ENCODE measurements at places on chromosomes 11 and 22.
A peak's percentile ranks its signal among the peaks of the same experiment; 100 is the strongest.

GRCh38 chr11:71114124-71114851 is 138.1 kb downstream of the SHANK2 start:
- DNase-seq = no peak

DNA sequence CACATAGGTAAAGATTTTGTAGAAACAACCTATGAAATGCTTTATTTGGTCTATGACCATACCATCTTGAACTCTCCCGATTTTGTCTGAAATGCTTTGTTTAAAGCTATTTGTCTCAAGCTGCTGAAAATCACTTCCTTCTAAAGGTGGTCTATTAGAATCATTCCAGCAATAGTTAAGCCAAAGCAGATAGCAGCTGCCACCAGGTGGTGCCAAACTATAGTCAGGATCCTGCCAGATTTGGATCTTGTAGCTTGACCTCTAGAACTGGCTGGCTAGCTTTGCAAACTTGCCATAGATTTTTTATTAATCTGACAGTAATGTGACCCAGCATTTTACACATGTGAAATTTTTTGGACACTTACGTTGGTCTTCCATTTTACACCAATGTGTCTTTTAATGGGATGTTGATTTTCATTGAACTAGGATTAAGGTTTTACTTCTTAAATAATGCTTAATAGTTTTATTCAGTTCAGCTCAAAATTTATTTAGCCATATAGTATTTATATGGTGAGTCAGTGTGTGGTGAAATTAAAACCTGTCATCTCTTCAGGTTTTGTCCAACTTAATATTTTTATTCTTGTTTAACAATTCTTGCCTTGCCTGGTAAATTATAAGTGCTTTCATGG is 19.7 kb downstream of the CTR9 start:
- no peak for DNase-seq

GRCh38 chr11:128947773-128948172 is 5.1 kb upstream of the TP53AIP1 start:
- DNase-seq = no peak

- DNase-seq = no peak
Observed at GRCh38 chr11:86524620-86525352, 147.6 kb downstream of the ME3 start.

- DNase-seq = no peak
Observed at GRCh38 chr11:72606748-72607468, 67.3 kb downstream of the PDE2A start.

DNA sequence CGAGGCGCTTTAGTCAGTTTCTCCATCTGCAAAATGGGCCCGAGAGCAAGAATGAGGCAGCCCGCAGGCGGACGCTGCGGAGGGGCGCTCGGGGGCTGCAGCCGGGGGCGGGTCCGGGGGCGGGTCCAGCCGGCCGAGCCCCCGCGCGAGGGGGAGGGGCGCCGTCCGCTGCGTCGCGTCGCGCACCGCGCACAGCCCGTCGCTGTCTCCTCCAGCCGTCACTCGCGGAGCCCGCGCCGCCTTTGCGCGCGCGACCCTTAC is 282 bp downstream of the PC start:
- peak; percentile 50 for DNase-seq

Measured in NCI-H1417 treated with DMSO at 0.1 percent for 48 hours (cell line).